ENCODE measurements at places on chromosomes 2 and 18.
A peak's percentile ranks its signal among the peaks of the same experiment; 100 is the strongest.

DNA sequence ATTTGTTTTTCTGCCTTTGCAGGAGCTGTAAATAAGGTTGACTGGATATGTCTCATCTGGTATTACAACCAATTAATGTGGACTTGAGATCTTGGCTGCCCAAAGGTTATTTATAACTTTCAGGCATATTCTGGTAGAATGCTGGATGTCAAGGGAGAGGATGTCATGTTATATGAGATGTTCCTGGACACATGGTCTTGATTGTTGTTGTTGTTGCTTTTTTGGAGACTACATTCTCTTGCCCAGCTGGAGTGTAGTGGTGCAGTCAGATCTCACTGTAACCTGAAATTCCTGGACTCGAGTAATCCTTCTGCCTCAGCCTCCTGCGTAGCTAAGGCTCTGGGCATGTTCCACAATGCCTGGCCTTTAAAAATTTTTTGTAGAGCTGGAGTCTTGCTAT is 83.3 kb downstream of the LCLAT1 start:
- DNase-seq: no peak

DNA sequence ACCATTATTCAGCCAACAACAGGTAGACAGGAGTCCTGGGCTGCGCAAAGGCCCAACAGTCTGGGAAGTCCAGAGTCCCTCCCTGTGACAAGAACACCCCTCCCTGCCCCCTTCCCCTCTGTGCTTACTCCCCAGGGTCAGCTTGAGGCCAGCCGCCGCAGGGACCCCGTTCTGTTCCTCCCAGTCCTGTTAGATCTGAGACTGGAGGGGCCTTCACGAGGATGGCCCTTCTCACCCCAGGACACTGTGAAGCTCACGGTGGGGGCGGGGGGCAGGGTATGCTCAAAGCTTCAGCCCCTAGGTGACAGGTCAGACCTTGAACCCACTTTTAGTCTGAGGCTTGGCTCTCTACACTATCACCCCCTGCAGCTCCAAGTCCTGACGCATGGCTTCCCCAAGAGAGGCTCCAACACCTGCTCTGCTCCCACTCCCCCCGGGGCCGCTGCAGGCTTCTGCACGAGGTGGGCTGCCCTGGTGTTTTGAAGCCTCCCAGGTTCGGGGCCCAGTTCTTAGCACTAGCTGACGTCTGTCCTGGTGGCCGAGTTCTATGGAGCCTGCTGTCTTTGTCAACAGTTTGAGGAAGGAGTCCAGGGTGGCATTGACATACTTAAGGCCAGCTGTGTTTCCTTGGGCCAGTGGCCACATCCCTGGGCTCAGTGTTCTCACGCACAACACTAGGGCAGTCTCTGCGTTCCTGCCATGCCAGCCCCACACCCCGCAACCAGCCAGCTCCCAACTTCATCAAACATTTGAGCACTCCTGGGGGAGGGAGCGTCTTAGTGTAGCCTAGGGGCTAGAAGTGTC is 37.2 kb upstream of the HPCAL1 start:
- no peak for DNase-seq

DNA sequence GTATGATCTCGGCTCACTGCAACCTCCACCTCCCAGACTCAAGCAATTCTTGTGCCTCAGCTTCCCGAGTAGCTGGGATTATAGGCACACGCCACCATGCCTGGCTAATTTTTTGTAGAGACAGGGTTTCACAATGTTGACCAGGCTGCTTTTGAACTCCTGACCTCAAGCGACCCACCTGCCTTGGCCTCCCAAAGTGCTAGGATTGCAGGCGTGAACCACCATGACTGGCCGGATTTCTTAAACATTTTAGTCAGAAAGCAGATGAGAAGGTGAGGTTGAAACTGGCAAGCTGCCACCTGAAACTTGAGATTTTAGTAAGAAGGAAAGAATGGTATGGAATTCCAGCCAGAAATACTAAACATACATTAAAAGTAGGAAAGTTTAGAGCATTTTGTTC is 31.9 kb downstream of the KLHL23 start:
- DNase-seq: peak; percentile 89

GRCh38 chr2:170996316-170996715 is 67.3 kb downstream of the GORASP2 start:
- DNase-seq: no peak

DNA sequence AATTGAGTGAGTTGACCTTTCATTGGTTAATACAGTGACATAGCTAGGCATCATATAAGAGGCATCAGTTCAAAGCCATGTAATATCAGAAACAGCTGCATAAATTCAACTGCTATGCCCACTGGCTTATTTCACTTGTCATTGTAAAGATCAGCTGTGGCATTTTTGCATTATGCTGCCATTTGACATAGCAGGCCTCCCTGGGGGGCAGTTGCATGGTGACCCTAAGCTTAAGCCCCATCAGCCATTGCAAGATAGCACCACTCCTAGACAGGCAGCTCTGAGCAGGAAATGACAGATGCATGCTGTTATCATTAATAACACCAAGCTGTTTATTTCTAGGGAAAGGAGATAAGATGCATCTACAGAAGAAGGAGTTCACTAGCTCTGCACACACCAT is 233.4 kb upstream of the CNTNAP5 start:
- DNase-seq: no peak

DNA sequence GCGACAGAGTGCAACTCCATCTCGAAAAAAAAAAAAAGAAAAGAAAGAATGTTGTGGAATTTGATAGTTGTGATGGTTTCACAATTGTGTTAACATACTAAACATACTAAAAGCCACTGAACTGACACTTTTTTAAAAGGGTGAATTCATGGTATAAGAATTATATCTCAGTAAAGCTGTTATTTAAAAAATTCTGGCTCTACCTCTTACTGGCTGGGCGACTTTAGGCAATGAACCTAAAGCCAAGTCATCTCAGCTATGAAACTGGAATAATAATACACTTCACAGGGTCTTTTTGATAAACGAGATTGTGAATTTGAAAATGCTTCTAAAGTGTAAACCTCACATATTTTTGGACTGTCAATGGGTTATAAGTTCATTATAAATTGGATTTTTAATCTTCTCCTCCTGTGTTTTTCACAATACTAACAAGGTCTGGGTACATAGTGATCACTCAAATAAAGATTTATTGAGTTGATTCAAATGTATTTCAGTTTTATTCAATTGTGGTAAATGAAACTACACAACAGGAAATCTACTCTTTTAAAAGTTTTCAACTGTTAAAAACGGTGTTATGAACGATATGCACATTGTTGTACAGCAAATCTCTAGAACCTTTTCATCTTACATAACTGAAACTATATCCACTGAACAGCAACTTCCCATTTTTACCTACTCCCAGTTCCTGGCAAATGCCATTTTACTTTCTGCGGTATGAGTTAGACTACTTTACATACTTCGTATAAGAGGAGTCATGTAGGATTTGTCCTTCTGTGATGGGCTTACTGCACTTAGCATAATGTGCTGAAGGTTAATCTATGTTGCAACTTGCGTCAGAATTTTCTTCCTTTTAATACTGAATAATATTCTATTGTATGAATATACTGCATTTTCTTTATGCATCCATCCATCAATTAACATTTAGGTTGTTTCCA is 43.0 kb upstream of the GTF2A1L start:
- DNase-seq: no peak

- DNase-seq: peak; percentile 62
Observed at GRCh38 chr2:134564549-134564948, 154.3 kb downstream of the TMEM163 start.

DNA sequence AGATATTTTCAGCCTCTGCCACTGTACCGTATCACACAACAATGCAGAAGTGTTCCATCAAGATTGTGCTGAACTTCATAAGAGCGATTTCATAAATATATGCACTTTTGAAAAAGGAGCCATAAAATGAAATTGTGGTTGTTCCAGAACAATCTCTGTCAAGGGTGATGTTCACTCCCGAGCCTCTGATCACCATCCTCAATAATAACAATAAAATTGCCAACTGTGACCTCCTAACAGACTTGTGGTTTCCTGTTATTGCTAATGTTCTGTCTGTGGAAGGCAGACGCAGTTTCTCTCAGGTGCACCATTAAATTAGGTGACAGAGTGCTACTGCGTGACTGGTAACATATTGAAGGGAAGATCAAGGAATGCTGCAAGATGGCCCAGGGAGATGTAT is 383.7 kb downstream of the SOCS6 start:
- DNase-seq: no peak

- DNase-seq: no peak
Observed at GRCh38 chr18:54020966-54021365, 203.5 kb downstream of the MBD2 start.

- DNase-seq: no peak
Observed at GRCh38 chr2:209960045-209960444, 42.4 kb upstream of the RPE start.

- no peak for DNase-seq
Observed at GRCh38 chr2:197871780-197872456, 67.5 kb downstream of the PLCL1 start.

DNA sequence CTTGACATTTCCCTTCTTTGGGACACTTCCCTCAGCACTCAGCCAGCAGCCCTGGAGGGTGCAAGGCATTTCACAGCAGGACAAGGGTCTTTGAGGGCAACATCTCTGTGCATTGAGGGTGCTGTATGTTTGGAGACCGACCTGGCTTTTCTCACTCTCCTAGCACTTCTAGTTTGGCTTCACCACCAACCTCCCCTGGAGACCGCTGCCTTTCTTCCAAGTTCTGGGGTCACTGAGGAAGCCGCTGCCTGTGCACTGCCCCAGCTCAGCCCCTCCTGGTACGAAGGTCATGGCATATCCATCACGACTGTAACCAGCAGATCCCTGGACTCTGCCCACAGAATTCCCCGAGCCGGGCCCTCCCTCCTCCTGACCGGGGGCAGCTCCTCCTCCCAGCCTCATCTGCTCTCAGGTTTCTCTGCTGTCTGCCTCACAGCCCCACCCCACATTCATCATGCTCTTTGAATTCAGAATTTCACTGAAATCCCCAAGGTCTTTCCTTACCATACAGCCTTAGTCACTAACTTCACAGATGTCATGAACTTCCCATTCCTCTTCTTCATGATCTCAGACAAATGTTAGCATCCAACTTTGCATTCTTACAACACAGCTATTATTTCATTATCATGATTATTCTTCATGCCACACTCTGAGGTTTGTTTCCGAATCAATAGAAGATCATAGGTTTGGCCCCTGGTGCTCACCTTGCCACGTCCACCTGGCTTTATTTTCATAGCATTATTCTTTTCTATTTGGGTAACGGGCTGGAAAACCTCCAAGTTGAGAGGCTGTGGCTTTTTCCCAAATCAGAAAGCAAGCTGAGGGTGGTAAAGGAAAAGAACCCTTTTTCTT is 113.0 kb upstream of the COPS8 start:
- peak; percentile 86 for DNase-seq

GRCh38 chr2:128505150-128505490 is 186.5 kb upstream of the HS6ST1 start:
- no peak for DNase-seq

DNA sequence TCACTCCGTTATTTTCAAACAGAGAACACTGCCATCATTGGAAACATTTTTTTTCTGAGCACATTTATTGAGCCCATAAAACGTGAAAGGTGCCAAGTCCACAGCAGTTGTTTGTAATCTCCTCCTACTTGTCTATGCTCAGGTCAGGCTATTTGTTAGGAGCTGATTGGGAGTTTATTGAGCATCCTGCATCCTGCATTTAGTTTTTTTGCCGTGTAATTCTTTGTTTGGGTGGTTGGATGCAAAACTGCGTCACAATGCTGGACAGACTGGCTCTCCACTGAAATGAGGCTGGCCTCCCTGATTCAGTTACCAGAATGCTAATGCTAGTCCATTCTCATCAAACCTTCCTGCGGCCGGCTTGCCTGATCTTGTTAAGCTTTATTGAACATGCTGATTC is 71.4 kb downstream of the RAPGEF4 start:
- no peak for DNase-seq

DNA sequence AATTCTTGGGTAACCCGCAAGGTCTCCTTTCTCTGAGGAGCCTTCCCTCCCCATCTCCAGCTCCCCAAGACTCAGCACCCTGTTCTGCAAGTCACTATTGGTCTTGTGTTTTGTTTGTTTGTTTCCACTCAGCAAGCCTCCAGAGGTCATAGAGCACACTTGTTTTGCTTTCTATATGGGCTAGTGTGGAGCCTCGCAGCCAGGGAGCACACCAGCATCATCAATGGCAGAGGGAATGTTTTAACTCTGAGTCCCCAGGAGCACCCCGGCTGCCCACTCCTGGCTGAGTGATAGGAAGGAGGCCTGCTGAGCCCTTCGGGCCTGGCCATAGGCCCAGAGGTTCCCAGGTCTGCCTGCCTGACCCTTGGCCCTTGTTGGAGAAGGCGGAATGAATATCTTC is 36.6 kb downstream of the GLI2 start:
- no peak for DNase-seq
